Renal cortical epithelial cell (primary cell): ENCODE measurements at places on chromosomes 13 and 19. TPM values are rescaled to one million over a fixed set of nuclear protein-coding genes. Genes with fewer than 3 reads are reported as not detected.

Gene THAP8
- 3.3 and 3.5 TPM in 2 replicates for total RNA-seq

DNA sequence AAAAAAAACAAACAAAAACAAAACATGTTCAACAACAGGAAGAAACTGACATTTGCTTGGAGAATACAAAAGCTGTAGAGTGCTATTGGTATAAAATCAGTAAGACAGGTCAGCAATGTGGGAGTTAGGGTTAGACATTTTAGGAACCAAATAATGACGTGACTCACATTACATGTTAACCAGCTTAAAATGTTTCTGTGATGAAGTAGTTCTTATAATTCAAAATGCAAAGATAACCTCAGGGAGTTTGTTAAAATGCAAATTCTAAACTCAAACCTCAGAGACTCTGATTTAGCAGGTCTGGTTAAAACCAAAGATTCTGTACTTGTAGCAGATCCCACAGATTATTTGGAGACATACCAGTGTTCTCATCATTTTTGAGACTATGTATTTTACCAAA, 549.4 kb upstream of the SLITRK1 start:
- no peak for DNase-seq

DNA sequence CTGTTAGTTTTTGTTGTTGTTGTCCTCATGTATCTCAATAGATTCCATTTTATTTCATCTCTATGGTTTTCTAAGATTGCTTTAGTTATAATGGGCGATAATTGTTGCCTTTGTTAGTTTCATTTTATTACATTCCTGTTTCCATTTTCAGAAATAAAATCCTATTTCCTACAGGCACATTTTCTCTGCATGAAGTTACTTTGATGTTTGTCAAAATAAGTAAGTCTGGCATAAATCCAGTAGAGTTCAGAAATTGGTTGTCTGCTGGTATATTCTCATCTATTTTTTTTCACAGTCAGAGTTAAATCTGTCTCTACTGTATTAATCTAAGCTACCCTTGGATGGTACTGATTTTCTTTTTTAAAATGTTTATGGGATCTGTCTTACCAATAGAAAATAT, 204.1 kb downstream of the MYO16 start:
- no peak for DNase-seq

DNA sequence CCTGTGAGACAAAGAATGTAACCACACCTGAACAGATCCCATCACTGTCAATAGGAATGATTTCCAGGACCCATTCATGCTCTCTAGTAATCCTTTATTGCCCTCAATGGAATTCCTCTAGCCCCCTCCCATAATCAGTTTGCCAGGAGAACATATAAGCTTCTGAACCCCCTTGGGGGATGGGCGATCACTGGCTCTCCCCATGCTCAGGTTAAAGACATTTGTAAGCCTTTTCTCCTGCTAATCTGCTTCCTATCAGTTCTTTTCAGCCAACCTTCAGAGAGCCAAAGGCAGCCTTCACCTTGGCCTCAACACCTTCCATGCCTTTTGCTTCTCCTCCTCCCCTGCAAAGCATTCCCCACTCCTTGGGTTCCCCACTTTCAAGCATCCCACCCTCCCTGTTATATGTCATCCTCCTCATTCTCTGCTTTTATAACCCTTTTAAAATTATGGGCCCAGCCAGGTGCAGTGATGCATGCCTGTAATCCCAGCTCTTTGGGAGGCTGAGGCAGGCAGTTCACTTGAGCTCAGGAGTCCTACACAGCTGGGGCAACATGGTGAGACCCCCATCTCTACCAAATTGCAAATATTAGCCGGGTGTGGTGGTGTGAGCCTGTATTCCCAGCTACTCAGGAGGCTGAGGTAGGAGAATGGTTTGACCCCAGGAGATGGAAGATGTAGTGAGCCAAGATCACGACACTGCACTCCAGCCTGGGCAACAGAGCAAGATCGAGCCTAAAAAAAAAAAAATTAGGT, 12.4 kb downstream of the DPRX start:
- DNase-seq, result no peak

DNA sequence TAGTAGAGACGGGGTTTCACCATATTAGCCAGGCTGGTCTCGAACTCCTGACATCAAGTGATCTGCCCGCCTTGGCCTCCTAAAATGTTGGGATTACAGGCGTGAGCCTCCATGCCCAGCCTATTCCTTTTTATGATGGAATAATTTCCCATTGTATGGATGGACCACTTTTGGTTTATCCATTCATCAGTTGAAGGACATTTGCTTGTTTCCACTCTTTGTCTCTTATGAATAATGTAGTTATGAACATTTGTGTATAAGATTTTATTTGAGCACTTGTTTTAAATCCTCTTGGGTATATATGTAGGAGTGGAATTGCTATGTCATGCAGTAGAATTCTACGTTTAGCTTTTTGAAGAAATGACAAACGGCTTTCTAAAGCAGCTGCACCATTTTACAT, 23.3 kb downstream of the FBXO27 start:
- no peak for DNase-seq

DNA sequence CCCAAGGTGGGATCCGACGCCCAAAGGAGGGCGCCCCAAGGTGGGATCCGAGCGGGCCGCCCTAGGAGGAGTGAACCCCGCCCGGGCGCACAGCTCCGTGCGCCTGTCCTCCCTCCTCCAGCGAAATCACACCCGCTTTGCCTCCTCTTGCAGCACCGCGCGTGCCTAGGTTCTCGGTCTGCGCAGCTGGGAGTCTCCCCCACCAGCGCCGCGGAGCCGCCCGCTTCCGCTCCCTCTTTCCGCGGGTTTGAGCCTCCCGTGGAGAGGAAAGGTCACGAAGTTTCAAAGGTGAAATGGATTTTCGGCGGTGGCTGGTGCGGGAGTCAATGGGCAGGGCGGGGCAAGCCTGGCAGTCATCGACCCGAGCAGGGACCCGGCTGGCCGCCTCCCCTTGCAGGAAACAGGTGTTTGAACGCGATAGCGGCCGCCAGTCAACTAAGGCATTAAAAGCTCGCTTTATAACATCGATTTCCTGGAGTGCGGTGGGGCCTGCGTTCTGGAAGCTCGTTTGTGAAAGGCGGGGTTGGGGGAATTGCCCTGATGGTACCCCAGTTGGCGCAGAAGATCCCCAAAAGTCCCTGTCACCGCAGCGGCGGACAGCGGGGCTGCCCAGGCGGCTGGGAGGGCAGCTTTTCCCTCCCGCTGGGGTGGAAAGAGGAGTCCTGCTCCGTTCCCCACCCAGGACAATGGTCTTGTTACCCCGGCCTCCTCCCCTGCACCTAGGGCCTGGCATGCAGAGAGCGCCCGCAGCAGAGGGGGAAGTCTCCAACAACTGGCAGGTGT, 9.0 kb upstream of the SOX1 start:
- DNase-seq, result no peak

GRCh38 chr19:9296336-9296735, 13.3 kb downstream of the ZNF699 start:
- DNase-seq, result no peak

DNA sequence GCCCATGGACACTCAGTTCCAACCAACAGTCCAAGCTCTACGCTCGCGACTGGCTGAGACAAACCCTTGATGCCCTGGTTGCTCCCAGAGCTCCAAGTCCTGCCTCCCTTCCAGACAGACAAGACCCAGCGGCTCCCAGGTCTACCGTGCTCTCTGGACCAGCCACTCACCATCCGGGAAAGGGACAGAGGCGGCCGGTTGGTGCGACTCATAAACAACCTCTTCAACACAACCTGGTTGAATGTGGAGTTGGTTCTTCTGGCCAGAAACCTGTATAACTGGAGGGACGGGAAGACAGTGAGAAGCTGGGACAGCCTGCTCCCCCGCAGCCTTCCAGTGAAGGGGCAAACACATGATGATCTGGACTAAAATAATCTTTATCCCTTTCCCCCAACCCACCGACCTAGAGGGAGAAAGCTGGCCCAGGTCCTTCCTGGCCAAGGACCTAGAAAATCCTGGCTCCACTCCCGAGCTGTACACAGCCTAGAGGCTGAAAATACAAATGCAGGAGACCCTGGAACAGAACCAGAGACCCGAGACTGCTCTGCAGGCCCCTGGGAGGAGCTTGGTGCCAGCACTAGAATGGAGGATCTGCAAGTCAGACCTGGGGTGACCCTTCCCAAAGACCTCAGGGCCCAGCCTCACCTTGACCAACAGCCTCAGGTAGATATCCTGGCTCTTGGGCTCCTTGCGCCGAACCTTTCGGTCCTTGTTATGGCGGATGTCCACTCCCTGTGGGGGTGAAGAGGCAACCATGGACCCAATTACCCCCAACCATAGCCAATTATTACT, 1.6 kb downstream of the RPL18 start:
- DNase-seq, result no peak

DNA sequence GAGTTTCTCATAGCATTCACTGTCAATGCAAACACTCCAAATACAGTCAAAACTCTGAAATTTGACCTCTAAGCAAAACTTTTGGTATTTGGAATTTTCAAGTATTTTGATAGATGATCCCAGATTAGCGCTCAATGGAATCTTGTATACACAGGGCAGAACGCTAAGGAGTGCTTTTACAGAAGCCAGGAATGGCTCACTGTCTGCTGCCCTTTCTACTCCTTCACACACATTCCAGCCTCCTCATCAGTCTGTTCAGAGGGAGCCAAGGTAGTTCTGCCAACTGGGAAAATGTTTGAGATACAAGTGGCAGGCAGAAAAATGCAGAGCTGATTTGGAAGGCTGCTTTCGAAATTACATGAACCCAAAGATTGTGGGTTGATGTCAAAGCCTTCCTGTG, 4.4 kb upstream of the STARD13 start:
- no peak for DNase-seq
